ENCODE measurements at places on chromosomes 3 and 15.

DNA sequence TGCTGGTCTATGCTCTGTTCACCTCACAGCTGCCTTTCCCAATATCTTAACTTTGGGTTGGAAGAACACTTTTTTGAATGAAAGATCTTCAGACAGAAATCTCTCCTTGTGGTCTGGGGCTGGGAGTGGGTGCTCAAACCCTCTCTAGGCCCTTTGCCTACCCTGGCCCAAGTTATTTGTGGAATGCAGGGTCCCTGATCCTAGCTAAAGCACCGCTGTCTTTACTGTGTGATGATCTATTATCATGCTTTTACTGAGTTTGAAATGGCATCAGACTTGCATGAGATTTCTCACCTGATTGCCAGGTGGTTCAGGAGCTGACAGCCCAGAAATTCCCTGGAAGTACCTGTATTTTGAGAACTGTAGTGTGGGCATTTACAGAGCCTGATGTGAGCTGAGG, 412.7 kb upstream of the ONECUT1 start:
- DNase-seq = no peak

DNA sequence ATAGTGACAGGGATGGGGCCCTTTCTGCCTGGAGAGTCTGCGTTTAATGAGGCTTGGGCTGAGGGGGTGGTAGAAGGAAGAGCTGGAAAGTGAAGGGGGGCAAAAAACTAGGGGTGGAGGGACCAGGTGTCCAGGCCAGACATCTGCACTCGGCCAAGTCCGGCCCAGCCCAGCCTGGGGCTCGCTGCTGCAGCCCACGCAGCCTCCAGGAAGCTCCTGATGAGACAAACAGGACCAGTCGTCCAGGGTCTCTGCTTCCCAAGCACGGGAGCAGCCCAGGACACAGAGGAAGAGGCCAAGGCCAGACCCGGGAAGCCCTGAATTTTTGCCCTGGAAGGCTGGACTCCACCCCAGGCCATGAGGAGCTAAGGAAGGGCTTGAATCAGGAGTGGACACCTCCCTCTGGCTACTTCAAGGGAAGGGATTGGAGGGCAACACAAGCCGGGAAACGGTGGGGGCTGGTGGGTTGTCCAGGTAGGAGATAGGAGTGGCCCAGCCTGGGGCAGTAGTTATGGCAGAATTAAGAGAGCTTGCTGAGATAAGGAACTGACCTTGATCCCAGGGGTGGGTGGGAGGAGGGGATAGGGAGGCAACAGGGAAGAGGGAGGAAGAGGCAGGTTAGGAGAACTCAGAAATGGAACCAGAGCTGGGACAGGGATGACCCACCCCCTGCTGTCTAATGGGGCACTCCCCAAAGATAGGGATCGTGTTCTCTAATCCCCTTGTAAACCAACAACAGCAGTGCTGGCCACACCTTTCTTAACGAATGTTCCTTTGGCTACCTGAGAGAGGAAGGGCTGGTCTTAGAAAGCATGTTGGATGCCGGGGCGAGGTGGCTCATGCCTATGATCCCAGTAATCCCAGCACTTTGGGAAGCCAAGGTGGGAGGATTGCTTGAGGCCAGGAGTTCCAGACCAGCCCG, 89.5 kb downstream of the ANP32A start:
- DNase-seq = no peak

DNA sequence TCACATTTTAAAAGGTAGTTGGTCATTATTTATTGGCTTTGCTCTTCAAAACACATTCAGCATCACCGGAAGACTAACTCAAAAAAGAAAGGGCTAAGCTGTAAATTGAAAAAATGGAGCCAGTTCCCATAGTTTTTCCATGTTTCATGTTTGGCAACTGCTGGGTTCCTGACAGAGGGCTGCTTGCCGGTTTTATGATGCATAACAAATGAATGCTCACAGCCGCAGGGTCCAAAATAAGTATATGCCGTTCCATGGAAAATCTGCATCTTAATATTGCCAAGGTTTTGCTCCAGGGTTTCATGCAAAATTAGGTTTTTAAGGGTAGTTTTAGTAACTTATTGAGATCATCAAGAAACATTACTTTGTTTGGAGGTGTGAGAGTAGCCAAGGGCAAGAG, 15.8 kb downstream of the SLC12A1 start:
- no peak for DNase-seq

- no peak for DNase-seq
These were observed 9.7 kb upstream of the CRBN start for GRCh38 chr3:3189102-3189727.

- DNase-seq = no peak
These were observed 101.4 kb upstream of the TRIM42 start for GRCh38 chr3:140576449-140576848.

DNA sequence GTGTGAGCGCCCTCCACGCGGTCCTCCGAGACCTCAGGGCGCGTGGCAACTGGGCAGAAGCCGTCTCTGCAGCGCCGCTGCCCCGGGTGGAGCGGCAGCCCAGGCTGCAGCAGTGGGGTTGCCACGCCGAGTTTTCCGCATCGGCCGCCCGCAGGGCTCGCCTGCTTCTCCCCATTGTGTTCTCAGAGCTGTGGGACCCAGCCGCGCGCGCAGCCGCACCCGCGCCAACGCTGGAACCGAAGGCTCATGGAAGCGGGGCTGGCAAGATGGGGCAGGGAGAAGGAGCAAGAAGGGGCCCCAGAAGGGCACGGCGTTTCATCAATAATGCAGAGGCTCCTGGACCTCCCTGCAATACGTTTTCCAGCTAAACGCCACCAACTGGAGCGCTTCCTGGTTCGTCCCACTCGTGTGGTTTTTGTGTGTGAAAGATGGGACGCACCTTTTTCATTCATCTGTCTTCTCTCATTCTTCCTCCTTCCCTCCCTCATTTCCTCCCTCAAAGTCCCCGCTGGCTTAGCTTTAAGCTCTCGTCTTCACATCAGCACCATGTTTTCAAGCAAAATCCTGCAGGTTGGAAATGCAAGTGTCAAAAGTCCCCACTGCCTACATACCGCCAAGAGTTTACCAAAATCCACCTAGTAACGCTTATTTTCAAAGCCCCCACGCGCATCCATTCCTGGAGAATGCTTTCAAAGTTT, 1.2 kb downstream of the ROBO1 start:
- no peak for DNase-seq

DNA sequence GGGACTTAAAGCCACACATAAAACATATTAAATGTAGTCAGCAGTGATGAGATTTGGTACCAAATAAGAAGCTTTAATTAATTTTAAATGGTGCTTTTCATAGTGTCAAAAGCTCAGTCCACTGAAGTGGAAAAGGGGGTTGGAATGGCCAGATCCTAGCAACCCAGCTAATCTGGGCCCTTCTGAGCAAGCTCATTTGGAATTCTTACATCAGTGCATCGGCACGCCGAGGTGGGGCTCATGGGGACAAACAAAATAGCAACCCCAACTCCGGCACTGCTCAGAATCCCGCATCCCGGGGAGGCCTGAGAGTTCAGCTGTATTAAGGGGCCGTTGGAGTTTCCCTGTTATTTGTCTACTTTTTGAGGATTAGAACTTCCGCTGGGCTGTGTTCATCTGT, 526.4 kb downstream of the SOX2 start:
- DNase-seq = no peak

DNA sequence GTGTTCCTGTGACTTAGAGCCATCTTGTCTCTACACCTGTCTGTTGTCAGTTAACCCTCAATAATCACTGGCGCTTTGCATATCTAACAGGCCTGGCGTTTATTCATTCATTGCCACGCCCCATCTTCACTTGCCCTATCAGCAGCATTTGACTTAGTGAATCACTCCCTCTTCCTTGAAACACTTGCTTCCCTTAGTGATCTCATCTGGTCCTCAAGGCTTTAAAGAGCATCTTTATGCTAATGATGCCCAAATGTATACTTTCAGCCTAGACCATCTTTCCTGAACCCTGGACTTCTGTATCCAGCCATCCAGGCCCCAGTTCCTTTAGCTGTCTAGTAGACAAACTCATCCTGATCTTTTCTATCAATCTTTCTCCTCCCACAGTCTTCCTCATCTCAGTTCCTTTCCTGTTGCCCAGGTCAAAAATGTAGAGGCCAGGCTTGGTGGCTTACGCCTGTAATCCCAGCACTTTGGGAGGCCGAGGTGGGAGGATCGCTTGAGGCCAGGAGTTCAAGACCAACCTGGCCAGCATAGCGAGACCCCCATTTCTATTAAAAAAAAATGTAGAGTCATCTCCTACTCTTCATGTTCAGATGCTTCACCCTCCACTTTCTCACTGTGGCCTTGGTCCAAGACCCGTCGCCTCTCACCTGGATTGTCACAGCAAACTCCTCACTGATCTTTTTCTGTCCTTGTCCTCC, 1.4 kb upstream of the IGDCC4 start:
- no peak for DNase-seq

DNA sequence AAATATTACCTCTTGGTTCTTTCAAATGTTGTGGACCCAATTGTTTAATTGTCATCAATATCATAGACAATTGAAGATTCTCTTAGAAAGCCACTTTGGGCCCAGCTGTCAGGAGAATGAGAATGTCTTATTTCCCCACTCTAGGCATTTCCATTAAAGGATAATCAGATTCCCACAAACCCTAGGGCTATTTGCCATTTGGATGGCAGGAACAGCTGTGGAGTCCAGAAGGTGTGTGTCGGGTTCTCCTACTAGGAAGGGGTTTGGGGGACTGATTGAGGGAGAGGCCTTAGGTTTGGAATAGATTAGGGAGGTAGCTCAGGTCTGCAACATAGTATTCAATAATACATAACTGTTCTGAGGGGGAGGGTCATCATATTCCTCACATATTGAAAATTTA, 35.2 kb upstream of the PLSCR5 start:
- no peak for DNase-seq

DNA sequence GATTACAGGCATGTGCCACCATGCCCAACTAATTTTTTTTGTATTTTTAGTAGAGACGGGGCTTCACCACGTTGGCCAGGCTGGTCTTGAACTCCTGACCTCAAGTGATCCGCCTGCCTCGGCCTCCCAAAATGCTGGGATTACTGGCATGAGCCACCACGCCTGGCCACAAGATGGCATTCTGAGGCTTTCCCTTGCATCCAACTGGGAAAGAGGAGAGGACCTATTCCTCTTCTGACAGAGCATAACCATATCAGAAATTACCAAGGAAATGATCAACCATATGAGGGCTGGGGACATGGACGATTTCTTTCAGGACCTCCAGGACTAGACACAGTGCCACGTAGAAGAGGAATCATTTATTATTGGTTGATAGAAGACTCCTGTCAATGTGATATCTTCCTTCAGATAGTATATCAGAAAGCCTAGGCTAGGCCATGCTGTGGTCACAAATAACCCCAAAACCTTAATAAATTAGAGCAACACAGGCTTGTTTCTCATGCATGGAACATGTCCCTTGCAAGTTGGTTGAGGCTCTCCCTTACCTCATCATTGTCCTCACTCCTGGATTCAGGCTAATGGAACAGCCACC, 372.3 kb upstream of the IL12A start:
- DNase-seq = no peak

DNA sequence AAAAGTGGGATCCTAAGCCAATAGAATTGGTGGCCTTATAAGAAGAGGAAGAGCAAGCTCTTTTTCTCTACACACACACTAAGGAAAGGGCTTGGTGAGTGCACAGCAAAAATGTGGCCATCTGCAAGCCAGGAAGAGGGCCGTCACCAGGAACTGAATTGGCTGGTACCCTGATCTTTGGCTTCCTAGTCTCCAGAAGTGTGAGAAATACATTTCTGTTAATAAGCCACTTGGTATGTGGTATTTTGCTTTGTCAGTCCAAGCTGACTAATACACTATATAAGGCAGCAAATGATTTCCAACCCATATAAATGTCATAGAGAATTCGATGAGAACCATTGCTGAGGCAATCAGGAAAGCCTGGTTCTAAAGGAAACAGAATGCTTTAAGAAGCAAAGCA, 816.3 kb upstream of the SEMA6D start:
- no peak for DNase-seq

DNA sequence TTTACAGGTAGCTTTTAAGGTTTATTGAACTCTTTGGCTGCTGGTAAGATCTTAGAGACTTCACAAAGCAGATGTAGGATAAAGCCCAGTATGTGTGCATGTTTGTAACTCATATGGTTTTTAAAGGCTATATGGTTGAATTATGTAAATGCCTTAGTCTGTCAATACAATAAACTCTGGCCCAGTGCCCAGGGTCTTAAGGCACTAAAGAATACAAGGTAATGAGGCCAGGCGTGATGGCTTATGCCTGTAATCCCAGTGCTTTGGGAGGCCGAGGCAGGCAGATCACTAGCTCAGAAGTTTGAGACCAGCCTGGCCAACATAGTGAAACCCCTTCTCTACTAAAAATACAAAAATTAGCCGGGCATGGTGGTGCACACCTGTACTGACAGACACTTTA, 170.3 kb upstream of the CGNL1 start:
- no peak for DNase-seq

DNA sequence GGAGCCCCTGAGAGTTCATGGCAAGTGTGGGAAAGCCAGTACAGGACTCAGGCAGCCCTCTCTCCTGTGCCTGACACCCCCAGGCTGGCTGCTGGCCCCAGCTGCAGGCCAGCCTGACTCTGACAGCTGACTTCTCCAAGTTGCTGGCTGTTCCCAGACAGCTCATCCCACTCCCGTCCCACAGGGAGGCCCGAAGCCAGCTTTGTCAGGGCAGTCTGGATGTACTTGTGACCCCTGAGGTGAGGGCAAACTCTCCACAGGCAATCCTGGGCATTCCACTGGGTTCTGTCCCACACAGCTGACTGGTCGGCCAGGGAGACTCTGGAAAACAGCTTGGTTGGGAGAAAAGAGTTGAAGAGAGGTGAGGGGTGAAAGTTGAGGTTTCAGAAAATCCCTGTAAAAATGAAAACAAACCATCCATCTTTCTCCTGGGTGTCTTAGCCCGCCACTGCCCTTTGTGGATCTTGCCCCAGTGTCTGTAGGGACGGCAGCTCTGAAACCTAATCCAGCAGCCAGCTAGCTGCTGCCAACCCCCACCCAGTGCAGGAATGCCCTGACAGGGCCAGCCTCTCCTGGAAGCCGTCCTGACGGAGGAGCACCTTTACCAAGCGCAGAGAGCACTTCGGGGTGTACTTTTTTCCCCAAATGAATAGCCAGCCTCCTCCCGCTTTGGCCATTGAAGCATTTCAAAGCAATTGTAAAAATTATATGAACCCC, 87.9 kb downstream of the DNAJB8 start:
- DNase-seq = no peak

DNA sequence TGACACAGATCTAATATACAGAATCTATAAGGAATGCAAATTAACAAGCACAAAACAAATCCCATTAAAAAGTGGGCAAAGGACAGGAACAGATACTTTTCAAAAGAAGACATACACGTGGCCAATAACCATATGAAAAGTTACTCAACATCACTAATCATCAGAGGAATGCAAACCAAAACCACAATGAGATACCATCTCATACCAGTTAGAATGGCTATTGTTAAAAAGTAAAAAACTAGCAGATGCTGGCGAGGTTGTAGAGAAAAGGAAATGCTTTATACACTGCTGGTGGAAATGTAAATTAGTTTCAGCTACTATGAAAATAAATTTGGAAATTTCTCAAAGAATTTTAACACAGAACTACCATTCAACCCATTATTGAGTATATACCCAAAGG, 50.7 kb downstream of the ADAMTS17 start:
- no peak for DNase-seq

- no peak for DNase-seq
These were observed 73.8 kb downstream of the MB21D2 start for GRCh38 chr3:192843723-192844485.

GRCh38 chr3:14518432-14518802, 21.7 kb downstream of the GRIP2 start:
- no peak for DNase-seq

All from activated CD8-positive, alpha-beta T cell treated with anti-CD3 and anti-CD28 coated beads for 36 hours (primary cell).